ENCODE measurements at places on chromosomes 6 and 20.
A peak's percentile ranks its signal among the peaks of the same experiment; 100 is the strongest.

- DNase-seq = peak; percentile 52
Observed at GRCh38 chr20:47201074-47201730, 155.3 kb downstream of the ZMYND8 start.

DNA sequence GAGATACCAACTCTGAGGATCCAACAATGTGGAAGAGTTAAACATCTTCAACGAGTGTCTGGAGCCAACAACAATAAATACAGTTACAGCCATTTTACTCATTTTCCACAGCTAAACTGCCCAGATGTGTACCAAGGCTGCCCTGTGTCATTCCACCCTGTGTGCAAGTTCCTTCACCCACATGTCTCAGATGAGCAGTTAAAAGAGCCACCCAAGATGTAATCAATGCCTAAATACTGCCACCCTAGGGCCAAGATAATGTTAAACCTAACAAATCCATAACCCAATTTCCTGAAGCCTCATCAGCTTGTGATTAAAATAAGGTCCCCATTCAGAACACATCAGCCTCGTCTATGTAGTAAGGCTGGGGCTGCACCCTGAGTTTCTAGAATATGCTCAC is 59.9 kb downstream of the GMDS start:
- no peak for DNase-seq

DNA sequence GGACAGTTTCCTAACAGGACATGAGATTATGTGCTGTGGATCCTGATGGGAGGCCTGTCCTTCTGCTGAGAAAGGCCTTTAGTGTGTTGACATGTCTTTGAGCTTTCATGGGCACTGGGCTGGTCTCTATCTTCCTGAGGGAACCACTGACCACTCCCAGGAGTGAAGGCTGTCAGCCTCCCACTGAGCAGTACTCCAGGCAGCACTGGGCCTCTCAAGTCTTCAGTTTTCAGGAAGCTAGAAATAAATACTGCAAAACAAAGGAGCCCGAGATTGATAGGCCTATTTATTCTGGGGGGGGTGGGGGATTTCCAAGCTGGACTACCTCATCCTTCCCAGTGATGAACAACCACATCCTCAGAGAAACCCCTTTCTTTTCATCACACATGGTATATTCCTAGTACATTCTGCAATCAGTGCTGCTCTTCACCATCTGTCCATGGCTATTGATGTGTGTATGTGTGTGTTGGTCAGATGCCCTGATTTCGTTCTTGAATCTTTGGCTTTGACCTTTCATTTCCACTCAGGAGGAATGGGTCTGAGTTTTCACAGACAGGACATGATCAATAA is 180.9 kb upstream of the SPTLC3 start:
- DNase-seq = no peak

DNA sequence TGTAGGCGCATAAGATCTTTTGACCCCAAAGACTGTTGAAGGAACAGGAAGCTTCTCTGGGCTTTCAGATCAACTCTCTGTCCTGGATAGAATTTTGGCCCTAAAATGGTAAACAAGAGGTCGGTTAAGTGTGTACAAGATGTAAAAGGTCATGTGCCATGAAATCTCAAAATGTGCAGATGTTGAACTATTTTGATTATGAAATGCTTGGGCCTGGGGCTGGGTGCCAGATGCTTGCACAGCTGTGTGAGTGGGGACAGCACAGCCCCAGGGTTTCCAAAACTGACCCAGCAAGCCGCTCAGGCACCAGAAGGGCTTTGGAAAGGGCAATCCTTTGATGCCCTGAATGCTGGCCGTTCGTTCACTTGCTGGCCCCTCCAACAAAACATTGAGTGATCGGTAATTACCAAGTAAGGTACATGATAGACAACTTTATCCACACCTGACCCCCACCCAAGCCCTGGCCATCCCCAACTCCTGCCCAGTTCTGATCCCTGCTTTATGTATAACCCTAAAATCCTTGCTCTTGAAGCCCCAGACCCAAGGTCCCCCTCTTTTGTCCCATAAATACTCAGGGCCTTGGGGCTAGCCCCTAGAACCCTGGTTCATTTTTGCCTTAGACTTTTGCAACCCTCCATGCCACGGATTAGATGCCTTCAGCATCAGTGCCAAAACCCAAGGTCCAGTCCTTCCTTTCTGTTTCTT is 1.9 kb downstream of the TMEM239 start:
- DNase-seq = no peak

GRCh38 chr20:32036252-32036651 is 15.8 kb upstream of the HCK start:
- DNase-seq = no peak

GRCh38 chr20:31605902-31606803 is 1.1 kb downstream of the ID1 start:
- DNase-seq = peak; percentile 31

DNA sequence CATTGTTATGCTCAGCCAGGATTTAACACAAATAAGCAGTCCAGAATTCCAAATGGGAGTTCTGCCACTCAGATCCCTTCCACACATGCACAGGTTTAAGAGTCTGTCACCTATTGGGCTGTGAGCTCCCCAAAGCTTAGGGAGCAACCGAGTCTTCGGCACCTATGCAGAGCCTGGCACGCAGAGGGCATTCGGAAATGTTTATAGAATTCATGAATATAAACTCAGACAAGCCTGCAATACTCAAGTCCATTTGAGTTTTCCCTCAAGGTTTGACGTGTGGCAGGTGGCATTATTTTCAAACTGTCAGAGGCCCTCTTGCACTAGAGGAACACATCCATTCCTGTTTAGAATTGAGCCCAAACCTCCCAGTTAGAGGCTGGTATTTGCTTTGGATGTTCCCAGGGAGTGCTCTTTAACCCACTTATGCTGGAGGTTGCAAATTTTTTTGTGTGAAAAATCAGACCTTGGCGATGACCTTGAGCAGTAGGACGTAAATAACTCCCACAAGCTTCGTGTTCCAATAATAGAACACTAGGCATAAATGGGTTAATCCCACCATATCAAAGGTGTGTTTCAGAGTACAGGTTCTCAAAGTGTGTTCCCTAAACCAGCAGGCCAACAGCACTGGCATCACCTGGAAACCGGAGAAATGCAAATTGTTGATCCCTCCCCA is 28.1 kb downstream of the MAP1LC3A start:
- DNase-seq = no peak

- DNase-seq = no peak
Observed at GRCh38 chr6:44621846-44622245, 234.3 kb downstream of the CDC5L start.

- peak; percentile 40 for DNase-seq
Observed at GRCh38 chr6:72649032-72649984, 27.4 kb downstream of the KCNQ5 start.

DNA sequence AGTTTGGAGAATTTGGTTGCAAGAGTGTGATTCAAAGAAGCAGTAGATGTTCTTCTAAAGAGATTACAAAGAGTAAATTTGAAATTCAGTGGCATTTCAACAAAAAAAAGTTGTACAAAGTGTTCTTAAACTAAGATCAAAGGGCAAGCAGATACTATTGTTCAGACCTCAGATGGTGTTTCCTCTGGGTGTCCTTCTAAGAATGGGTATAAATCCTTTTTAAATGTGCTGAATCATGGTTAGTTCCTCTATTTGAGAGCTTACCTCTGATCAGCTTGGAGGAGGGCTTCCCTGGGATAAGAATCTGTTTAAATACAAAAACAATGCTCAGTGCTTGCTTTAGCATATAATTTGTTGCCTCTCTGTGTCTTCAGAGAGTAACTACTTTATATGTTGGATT is 6.3 kb downstream of the BMP6 start:
- no peak for DNase-seq

DNA sequence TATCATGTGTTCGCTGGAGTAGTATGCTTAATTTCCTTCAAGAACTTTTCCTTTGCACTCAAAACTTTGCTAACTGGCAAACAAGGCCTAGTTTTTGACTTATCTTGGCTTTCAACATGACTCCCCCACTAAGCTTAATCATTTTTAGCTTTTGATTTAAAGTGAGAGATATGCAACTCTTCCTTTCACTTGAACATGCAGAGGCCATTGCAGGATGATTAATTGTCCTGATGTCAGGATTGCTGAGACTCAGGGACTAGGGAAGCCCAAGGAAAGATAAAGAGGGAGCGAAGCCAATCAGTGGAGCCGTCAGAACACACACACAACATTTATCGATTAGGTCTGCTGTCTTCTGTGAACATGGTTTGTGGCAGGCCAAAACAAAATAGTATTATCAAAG is 491.4 kb downstream of the CBLN4 start:
- DNase-seq = no peak

DNA sequence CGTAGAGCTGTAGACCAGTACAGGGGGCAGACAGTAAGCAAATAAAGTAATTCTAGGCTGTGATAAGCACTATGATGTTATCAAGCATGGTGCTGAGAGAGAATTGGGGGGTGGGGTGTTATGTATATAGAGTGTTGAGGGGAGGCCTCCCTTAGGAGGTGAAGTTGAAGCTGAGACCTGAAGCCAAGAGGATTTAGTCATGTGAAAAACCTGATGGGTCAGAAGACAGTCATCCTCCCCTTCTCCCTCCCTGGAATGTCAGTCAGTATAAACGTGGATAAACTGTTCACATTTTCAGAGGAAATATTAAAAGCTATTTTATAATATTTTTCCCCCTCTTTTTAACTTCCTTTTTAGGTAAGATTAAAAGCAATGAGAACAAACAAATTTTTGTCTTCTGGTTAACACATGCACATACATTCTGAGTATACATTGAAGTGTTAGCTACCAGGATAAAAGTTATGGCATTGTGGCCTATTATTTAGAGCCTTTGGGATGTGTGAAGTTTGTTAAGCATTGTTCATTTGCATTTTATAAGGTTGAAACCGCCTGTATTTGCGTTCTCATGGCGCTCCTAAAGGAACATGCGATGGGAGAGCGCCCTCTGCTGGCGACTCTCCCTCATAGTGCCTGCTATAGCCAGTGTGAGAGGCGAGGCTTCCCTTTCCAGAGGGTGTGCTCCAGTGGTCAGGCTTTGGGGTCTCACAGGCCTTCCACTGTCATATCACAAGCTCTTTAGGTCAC is 35.4 kb upstream of the MAPK13 start:
- DNase-seq = peak; percentile 78

DNA sequence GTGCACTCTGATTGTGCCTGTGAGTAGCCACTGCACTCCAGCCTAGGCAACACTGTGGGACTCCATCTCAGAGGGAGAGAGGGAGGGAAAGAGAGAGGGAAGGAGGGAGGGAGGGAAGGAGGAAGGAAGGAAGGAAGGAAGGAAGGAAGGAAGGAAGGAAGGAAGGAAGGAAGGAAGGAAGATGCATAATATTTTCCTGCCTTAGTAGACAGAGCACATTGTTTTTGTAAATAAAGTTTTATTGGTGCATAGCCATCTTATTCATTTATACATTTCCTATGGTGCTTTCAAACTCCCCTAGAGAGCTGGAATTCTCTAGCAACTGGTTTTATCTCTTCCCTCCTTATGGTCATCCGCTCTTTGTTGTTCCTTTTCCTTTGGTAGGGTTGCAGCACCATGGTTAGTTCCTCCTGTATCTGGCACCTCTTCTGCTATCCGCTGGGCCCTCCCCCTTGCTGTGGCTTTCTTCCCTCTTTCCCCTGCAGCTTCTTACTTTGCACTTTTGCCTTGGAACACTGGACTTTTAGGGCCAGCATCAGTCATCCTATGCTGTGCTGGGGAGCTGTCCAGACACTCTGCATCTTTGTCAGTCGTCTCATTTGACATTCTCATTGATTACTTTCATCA is 20.2 kb downstream of the GPR6 start:
- peak; percentile 24 for DNase-seq

- DNase-seq = peak; percentile 97
Observed at GRCh38 chr20:1448081-1448620, 18.5 kb downstream of the NSFL1C start.

DNA sequence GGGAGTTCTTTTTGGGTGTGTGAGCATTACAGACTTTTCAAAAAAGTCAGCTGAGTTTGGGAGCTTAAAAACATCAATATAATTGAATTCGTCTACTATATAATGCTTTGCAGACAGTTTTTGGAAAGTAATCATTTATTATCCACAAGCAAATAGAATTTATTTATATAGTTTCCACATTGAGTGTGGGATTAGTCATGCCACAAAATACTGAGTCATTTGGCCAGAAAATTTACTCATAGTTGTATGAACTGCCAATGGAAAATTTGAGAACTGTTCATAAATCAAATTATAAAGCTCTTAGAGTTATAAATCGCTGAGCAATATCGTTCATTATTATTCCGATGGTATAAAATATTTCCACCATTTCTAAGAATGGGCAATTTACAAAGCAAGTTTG is 5.0 kb downstream of the BEND6 start:
- DNase-seq = peak; percentile 28

- no peak for DNase-seq
Observed at GRCh38 chr6:149483849-149484655, 762 bp downstream of the ZC3H12D start.

- no peak for DNase-seq
Observed at GRCh38 chr6:167795321-167795811, 31.3 kb upstream of the AFDN start.

GRCh38 chr6:129490521-129491255 is 219.3 kb downstream of the ARHGAP18 start:
- DNase-seq = peak; percentile 92

DNA sequence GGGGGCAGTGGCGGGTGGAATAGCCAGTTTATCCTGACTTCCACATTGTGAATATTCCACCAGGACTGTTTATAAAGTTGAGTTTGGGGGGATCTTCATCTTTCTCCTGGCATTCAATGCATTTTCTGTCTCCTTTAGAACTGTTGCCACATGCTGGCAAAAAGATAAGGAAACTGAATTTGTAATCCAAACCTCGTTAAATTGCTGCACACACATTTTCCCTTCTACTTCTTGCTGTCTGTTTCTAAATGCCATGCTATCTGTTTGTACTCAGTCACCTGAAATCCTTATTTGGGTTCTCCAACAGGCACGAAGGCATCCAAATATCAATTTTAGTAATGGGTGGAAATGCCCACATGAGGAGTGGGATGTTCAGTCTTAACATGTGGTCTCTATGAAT is 180.2 kb upstream of the CCN2 start:
- no peak for DNase-seq
